ENCODE measurements at places on chromosomes 1 and 21.
A peak's percentile ranks its signal among the peaks of the same experiment; 100 is the strongest.

DNA sequence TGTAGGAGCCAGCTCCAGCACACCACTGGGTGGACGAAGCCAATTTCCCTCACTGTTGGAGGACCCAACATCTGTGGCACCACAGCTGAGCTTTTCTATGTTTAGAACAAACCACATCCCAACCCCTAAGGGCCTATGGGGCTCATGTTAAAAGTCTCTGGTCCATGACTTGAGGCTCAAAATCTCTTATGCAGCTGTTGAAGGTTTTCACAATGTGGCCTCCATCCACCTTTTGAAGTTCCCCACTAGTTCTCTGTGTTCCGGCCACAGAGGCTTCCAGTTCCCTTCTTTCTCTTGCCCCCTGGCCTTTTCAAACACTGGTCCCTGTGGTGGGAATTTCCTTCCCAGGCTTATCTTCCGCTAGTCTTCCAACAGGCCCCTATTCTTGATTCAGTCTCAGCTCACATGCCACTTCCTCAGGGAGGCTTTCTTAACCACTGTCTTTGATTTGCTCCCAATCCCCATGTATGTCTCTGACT, 3.9 kb upstream of the IFNLR1 start:
- no peak for DNase-seq

DNA sequence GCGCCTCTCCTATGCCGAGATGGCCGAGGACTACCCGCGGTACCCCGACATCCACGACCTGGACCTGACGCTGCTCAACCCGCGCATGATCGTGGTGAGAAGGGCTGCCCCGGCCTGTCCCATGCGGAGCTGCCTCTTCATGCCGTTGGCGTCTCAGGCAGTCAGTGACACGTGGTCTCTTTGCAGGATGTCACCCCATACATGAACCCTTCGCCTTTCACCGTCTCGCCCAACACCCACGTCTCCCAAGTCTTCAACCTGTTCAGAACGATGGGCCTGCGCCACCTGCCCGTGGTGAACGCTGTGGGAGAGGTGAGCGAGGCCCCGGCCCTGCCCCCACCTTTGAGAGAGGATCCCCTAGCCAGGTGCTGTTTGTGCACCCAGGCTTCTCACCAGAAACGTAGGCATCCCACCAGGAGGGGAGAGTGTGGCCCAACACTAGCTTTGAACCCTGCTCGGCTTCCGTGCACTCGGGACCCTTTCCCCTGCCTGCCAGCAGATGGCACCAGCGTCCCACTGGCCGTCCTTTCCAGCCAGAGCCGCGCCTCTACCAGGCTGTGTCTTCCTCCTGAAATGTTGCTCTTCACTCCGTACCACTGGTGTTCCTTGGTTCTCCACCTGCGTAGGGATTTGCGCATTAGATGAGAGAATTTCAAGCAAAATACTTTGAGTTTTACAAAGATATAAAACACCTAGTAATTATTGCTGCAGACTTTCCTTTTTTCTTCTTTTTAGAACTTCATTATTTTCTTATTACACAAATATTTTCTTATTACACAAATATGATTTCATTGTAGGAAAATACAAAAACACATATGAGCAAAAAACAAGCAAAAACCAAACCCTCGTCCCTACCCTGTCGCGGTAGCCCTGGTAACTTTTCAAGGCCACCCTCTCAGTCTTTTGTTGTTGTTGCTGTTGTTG, 9.0 kb downstream of the NPPA start:
- DNase-seq: peak; percentile 50

GRCh38 chr1:166133857-166134256, 32.9 kb downstream of the FAM78B start:
- DNase-seq: no peak

DNA sequence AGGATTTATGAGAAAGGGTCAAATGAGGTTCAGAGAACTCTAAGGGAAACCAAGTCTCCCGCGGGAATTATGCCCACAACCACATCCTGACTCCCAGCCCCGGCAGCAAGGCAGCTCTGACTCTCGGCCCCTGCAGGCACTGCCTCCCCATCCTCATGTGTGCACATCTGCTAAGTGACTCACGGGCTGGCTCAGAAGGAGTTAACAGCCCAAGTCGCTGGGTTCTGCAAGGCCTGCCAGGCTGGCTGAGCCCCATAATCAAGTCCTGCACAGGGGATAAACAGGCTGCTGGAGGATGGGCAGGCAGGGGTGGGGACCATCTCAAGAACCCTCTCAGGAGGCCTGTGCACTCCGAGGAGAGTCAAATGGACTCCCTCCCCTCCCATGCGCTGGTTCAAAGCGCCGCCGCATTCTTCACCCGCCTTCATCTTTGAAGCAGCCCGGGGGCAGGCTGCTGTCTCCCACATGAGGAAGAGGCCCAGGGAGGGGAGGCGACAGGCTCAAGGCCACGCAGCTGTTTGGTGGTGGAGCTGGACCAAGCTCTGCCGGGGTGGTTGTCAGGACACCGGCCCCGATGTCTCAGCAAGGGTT, 344.3 kb downstream of the MATN1 start:
- DNase-seq: no peak

- no peak for DNase-seq
Measured at GRCh38 chr1:245008761-245009160, 144.4 kb upstream of the HNRNPU start.

GRCh38 chr1:223216074-223216473, 73.0 kb upstream of the TLR5 start:
- no peak for DNase-seq

GRCh38 chr1:163068716-163069115, 445 bp upstream of the RGS4 start:
- DNase-seq: no peak

GRCh38 chr1:45117766-45118165, 88.6 kb downstream of the ZSWIM5 start:
- DNase-seq: no peak

GRCh38 chr1:169899519-169900217, 6.0 kb upstream of the SCYL3 start:
- DNase-seq: no peak

GRCh38 chr1:59878370-59878769, 48.2 kb downstream of the CYP2J2 start:
- no peak for DNase-seq

DNA sequence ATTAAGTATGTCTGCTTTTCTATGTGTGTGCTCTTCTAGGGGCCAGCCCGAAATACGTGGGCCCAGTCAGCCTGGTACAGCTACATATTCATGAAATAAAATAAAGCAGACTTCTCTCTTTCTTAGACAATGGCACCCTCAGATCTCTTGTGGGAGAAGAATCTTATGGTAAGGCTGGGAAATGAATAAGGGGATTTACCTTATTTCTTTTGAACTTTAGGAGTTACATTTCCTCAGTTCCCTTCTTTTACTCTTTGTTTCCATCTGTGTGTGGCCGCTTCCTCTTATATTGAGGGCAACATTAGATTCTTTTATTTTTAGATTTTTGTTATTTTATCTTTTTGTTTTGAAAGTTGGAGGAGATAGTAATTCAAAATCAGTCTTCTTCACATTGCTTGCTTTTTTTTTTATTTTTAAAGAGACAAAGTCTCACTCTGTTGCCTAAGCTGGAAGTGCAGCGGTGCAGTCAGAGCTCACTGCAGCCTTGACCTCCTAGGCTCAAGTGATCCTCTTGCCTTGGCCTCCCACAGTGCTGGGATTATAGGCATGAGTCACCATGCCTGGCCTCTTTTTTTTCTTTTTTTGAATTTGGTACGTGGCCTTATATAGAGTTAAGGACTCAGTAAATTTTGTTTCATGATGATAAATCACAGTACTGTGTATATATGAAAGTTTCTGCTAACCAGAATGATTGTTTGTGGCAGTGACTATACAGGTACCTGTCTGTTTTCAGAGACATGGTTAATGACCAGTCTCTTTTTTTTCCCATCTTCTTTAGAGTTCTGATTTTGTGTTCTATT, 9.1 kb downstream of the LAMC1 start:
- DNase-seq: no peak

DNA sequence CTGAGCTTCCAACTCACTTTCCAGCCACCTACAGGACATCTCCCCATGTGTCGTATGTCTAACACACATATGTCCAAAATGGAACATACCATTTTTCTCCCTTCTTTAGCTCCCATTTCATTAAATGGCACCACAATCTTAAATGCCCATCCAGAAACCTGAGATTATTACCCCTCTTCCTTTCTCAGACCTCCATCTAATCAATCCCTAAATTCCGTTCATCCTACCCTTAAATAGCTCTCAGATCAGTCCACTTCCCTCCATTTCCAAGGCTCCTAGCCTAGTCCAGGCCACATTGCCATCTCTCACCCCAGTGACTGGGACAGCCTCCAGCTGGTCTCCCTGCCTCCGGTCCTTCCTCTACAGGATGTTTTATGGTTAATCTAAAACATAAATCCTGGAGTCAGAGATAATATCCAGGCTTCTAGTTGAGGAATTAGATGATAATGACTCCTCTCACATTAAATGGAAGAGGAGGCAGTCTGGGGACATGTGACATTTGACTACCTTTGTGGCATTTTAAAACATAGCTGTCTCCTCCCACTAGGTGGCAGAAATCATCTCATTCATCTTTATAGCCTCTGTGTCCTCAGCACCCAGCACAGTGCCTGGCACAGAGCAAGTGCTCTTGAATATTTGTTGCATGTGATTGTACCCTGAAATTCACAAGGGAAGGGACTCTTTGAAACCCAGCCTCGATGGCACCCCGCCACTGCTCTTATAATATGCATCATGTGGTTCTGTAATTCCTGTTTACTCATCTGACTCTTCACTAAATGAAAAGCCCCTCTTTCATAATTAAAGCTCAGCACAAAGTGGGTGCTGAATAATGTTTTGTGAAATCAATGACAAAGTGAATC, 102.3 kb downstream of the TMEM53 start:
- DNase-seq: no peak

GRCh38 chr1:16038620-16038912, 5.0 kb upstream of the CLCNKB start:
- DNase-seq: no peak

DNA sequence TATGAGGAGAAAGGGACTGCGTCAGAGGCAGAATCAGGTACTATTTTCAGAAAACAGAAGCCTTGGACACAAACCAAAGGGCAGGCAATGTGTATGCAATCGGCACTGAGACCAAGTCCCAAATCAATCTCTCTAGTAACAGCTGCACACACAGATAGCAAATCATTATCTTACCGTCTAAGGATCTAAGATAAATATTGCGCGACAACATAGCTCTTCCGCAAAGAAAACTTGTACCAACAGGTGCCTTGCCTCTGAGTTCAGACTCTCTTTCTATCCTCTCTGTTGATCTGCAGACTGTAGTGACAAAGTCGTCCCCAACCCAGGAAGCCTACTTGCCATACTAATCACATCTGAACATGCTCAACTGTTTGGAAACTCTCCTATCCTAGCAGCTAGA, 22.6 kb upstream of the SAMD13 start:
- no peak for DNase-seq

- DNase-seq: no peak
Measured at GRCh38 chr1:92495392-92496063, 8.8 kb upstream of the GFI1 start.

GRCh38 chr1:109116286-109116685, 2.4 kb downstream of the ELAPOR1 start:
- DNase-seq: no peak
